ENCODE measurements at places on chromosomes 16 and 17.
A peak's percentile ranks its signal among the peaks of the same experiment; 100 is the strongest.

GRCh38 chr16:63312346-63312745, 1276.1 kb upstream of the CDH8 start:
- DNase-seq: no peak

DNA sequence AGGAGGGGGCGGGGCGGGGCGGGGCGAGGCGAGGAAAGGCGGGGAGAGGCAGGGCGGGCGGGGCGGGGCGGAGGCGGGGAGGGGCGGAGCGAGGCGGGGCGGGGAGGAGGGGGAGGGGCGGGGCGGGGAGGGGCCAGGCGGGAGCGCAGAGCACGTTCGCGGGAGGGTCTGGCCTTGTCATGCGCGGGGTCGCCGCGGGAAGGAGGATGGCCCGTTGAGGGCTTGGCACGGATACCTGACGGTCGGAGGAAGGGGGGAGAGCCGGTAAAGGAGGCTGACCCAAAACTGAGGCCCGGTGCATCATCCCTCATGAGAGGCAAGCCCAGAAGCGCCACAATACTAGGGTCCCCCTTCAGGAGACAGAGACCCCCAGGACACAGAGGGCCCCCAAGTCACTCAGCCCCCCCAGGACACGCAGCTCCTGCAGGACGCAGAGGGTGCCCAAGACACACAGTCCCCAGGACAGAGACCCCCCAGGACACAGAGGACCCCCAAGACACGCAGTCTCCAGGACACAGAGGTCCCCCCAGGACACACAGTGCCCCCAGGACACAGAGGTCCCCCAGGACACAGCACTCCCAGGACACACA, 593 bp upstream of the WDR45B start:
- no peak for DNase-seq

DNA sequence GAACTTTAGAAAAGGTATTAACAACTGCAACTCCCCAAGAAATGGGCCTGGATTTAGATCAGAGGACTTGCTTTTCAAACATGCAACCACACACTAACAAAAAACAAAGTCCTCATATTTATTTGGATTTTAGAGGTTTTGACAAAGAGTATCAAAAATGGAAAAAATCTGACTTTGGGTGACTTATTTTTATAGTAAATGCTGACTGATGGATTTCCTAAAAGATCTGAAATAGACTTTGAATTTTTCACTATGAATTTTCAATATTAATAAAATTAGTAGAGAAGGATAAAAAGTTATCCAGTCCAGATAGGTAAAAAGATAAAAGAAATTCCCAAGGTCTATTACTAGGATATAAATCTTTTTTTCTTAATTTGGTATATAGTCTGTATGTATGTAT, 253.5 kb downstream of the KCNJ2 start:
- no peak for DNase-seq

GRCh38 chr17:42691021-42691545, 8.8 kb downstream of the CNTNAP1 start:
- DNase-seq: no peak

GRCh38 chr16:88622866-88623265, 15.5 kb upstream of the IL17C start:
- DNase-seq: no peak

DNA sequence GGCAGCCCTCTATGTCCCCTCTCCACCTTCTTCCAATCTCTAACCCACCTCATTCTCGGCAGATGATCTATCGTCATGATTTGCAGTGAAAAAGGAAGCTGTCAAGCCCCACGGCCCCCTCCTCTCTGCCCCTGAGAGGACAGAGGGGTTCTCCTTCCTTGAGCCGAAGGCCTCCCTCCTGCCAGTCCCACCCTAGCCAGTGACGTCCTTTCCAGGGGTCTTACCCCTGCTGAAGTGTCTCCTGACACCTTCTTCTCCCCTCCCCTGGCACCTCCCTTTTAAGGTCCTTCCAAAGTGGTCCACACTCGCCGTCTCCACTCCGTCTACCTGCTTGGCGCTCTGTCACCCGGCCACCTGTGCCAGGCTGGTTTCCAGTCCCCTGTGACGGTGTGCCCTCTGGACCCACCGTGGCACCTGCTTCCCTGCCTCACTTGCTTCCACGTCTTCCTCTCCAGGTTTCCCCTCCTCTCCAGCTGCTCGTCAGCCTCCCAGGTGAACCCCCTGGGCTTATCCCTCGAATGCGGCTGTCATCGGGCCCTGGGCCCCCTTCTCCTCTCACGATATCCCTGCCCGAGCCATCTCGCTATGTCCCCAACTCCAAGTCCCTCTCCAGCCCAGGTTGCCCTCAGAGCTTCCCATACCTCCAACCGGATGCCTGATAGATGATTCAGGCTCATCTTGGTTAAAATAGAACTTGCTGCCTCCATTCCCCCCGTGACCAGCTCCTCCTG, 5.7 kb downstream of the CCDC102A start:
- DNase-seq: no peak

GRCh38 chr17:78793968-78794367, 11.9 kb upstream of the CYTH1 start:
- DNase-seq: no peak

DNA sequence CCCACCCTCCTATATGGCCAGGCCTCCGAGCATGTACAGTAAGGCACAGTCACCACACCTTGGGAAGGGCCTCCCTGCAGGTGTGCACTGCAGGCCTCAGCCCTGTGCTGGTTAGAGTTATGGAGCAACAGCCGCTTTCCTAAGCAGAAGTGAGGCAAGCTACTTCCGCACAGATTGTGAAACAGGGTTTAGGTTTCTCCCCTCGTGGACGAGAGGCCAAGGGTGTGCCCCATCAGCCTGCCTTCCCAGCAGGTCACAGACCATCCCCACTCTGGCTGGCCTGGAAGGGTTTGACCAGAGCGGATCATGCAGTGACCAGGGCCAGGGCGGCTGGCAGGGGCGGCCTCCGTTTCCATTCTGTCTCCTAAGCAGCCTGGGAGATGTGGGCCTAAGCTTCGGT, 4.7 kb downstream of the MSRB1 start:
- DNase-seq: no peak

DNA sequence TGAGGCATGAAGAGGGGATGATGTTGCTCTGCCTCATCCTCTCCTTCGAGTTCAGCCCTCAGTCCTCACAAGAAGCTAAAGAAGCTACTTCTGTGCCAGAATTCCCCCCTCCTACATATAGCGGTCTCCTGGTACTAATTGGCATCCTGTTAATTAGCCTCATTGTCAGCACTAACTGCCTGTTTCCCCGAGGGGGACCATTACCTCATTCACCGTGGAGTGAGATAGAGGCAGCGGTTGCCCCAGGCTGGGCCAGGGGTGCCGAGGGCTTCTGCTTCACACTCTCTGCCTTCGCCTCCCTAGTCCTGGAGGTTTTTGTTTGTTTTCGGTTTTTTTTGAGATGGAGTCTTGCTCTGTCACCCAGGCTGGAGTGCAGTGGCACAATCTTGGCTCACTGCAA, 5.7 kb upstream of the MINK1 start:
- DNase-seq: no peak

DNA sequence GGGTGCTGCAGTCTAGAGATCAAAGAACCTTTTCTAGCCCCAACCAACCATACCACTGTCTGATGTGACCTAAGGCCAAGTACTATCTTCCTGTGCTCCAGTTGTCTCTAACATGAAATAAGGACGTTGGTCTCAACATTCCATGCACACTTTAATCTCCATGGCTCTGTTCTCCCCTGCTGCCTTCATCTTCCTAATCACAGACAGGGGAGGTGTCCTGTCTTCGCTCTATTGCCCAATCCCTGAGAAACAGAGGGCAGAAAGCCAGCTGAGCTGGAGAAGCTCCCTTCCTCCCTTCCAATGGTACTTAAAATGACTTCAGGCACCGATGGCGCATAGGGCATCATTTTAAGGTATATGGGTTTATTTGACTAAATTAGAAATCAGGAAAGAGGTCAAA, 148.9 kb upstream of the GNAO1 start:
- no peak for DNase-seq

DNA sequence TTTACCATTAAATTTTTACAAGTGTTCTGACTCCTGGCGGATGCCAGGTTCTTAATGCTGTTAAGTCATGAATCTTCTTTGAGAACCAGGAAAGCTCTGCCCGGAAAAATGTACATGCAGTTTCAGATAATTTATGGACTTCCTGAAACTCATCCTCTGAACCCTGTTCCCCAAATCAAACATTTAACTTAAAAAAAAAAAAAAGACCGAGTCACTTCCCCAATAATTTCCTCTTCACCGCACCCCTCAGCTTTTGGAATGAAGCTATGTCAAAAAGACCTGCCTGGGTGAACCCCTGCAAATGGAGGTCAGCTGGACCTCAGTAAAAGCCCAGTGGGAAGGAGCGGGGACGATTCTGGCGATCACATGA, 15.0 kb downstream of the ZNF232 start:
- no peak for DNase-seq

DNA sequence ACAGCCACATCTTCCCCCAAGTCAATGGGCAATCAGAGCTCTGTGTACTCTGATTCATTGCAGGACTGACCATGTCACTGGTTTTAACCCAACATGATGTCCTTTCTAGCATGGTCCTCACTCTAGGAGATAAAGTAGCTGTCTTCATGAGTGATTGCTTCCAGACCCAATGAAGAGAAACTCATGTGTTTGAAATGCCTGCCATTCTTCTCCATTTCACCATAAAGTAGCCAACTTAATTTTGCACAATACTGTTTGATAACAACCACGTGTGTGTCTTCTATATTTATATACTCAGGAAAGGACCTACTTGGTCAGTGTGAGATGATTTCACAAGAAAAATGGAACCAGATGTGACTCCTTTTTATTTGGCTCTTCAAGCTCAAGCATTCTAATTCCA, 172.5 kb downstream of the AXIN2 start:
- DNase-seq: no peak

GRCh38 chr17:34095106-34095505, 160.0 kb upstream of the CCL2 start:
- DNase-seq: no peak

DNA sequence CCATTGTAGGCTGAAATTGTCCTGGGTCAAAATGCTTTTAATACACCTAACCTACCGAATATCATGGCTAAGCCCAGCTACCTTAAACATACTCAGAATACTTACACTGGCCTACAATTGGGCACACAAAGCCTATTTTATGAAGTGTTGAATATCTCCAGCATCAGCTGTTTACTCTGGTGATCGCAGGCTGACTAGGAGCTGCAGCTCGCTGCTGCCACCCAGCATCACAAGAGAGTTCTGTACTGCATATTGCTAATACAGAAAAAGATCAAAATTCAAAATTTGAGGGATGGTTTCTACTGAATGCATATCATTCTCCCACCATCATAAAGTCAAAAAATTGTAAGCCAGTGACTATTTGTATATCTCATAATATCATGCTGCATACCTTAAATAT, 55.3 kb downstream of the ULK2 start:
- no peak for DNase-seq

DNA sequence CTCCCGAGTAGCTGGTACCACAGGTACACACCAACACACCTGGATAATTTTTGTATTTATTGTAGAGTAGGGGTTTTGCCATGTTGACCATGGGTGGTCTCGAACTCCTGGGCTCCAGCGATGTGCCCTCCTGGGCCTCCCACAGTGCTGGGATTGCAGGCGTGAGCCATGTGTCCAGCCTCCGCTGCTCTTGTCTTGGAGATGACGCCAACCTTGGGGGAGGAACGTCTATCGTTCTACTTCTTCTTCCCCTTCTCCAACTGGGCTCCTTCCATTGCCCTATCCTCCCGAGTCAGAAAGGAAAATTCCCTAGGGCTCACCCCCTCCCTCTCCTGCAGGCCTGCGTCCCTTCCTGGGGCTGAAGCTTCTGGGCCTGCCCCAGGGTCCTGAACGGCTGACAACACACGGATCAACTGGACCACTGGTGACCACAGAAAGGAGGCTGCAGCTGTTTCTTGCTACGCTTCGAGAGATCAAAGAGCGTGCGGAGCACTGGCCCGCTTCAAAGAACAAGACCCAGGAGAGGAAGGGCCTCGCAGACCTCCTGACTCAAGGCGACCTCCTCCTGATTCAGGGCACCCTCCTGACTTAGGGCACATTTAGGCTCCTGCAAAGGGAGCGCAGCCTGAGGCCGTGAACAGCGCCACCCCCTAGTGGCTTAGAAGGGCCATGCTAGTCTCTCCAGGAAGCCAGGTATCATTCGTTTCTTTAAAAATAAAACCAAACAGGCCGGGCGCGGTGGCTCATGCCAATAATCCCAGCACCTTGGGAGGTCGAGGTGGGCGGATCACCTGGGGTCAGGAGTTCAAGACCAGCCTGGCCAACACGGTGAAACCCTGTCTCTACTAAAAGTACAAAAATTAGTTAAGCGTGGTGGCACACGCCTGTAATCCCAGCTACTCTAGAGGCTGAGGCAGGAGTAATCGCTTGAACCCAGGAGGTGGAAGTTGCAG, 48.5 kb upstream of the HELZ start:
- DNase-seq: peak; percentile 73

- peak; percentile 90 for DNase-seq
Measured at GRCh38 chr17:38967290-38967738, at the start of gene FBXO47. Gene FBXO47 (minus strand): TSS chr17:38967403. CDS start chr17:38963025, 4,378 bp downstream.

- DNase-seq: no peak
Measured at GRCh38 chr16:79687249-79688130, 87.0 kb upstream of the MAF start.

GRCh38 chr16:16048904-16049582, 99.6 kb downstream of the ABCC1 start:
- DNase-seq: no peak
